Stimulated activated naive CD4-positive, alpha-beta T cell (primary cell): ENCODE measurements at places on chromosomes 5 and 9.

- no peak for DNase-seq
Measured at GRCh38 chr5:17069995-17070511, 134.0 kb upstream of the MYO10 start.

GRCh38 chr5:132446621-132447020 lies 44.0 kb downstream of the IRF1 start:
- no peak for DNase-seq

DNA sequence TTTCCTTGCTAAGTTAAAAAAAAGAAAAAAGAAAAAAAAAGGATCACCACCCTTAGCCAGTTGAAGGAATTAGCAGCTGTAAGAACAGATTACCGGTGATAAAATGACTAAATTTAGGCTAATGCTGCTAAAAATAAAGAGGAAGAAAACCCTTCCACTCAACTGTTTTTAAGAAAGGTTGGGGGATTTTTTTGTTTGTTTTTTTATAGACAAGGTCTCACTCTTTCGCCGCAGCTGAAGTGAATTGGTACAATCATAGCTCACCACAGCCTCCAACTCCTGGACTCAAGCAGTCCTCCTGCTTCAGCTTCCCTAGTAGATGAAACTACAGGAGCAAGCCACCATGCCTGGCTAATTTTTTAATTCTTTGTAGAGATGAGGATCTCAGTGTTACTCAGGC lies 101.7 kb downstream of the SNCAIP start:
- DNase-seq, result no peak

- DNase-seq, result no peak
Measured at GRCh38 chr9:95273369-95274022, 44.0 kb downstream of the FANCC start.

GRCh38 chr9:21817176-21817575 lies 14.7 kb downstream of the MTAP start:
- no peak for DNase-seq
